ENCODE measurements at places on chromosomes 2 and 18.

- no peak for DNase-seq
These were observed 21.1 kb downstream of the KIF5C start for GRCh38 chr2:148896136-148896535.

DNA sequence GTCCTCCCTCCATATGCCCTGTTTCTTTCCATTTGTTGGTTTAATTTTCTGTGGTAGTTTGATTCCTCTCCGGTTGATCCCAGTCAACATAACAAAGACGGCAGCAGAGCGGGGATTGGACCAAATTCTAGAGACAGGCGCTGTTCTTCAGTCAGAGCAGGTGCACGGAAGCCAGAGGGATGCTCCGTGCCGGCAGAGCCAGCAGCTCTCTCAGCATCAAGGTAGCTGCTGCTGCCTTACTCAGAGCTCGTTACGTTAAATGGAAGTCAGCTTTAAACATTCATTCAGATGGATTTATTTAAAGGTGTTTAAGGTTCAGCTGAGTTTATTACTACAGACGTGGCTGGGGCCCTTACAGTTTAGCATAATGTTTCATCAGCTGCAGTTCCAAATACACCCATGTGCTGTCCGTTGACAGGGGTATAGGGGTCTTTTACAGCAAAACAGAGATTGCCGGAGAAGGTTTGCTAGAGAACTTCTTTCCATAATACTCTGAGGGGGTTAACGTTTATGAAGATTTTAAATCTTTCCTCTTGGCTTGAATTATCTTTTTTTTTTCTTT, 497.2 kb upstream of the PIK3C3 start:
- DNase-seq = no peak

DNA sequence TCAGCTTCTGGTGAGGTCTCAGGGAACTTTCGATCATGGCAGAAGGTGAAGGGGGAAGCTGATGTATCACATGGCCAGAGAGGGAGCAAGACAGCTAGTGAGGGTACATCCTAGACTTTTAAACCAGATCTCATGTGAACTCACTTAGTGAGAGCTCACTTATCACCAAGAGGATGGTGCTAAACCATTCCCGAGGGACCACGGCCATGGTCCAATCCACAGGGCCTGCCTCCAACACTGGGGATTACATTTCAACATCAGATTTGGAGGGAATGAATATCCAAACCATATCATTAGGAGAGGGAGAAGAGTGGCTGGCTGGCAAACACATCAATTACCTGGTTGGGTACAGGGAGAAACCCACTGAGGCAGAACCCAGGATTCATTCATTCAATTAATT, 75.7 kb upstream of the HAAO start:
- DNase-seq = no peak

- no peak for DNase-seq
These were observed 60.1 kb downstream of the RDH14 start for GRCh38 chr2:18500333-18500732.

GRCh38 chr2:199370150-199370780, 87.5 kb downstream of the SATB2 start:
- DNase-seq = no peak
